Neural progenitor cell (in vitro differentiated cells): ENCODE measurements at places on chromosomes 3 and 15. TPM values are rescaled to one million over a fixed set of nuclear protein-coding genes. Genes with fewer than 3 reads are reported as not detected.

DNA sequence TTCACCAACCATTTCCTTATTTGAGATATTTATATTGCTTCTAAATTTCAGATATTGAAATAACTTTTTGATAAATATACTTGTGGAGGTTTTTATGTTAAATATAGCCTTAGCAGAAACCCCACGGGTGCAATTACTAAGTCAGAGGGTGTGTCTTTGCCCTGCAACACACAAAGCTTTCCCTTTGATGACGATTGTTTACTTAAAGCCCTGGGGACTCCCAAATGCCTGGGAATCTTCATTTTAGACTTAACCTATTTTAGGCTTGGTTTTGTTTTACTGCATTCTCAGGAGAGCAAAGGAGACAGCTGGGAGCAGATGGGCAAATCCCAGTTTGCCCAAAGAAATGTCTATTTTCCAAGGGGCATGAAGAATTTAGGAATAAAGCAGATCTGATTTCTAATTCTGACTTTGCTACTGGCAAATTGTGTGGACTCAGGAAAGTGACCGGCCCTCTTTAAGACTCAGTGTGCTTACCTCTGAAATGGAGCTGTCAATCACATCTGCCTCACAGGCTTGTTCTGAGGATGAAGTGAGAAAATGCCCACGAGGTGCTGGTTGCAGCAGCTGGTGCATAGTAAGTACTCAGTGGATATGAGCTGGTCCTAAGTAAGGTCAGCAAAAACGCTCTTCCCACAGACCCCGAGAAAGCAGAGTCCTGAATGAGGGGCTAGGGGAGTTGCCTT lies 49.3 kb upstream of the CA12 start:
- peaks cover 26% of the 10 kb centered on the region for H3K4me1 ChIP-seq
- no peak overlapping the region for H3K4me3 ChIP-seq
- no peak overlapping the region for H3K27ac ChIP-seq
- no peaks in the 10 kb centered on the region for H3K36me3 ChIP-seq
- no peaks in the 10 kb centered on the region for H3K27me3 ChIP-seq

DNA sequence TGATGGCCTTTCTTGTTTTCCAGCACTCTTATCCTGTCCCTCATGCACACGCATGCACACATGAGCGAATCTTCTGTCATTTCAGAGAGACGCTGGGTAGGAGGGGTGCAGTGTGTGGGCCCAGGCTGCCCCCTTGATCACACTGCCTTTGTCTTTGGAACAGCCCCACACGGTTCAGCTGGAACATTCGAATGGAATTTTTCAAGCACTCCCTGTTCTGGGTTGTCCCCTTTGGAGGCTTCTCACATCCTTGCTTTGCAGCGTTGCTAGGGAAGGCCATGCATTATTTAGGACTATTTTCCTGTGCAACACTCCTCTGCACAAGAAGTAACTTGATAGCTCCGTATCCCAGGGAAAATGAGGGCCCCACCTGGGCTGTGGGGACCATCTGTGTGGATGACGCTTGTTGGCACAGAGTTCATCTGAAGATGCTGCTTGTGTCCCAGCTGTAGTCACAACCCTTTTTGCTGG lies 78.4 kb downstream of the SPSB4 start:
- peaks cover 6% of the 10 kb centered on the region for H3K4me1 ChIP-seq
- no peak for DNase-seq
- no peak overlapping the region for H3K4me3 ChIP-seq

DNA sequence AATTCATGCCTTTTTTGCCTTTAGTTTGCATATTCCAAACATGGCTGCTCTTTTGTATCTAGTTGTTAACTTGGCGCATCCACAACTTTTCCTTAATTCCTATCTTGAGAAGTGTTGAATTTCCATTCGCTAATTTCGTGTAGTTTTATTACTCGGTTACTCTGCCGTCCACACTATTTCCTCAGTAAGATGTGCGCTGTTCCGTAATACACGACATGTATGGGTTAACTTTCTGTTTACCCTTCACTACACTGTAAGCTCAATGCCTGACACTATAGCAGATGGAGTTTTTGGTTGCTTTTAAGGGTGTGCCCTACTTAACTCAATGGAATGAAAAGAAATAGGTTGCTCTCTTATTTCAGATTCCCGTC lies 724 bp downstream of the RPSA start:
- H3K27ac ChIP-seq, result peak overlapping the region; percentile 53
- H3K4me3 ChIP-seq, result peak overlapping the region; percentile 74

- DNase-seq, result peak; percentile 20
- H3K36me3 ChIP-seq, result no peaks in the 10 kb centered on the region
- no peak overlapping the region for H3K27ac ChIP-seq
Observed at GRCh38 chr15:38705436-38706219, 141.0 kb upstream of the RASGRP1 start.

FAM98B gene
- total RNA-seq, result 16.3 and 31.4 TPM in 2 replicates

HTR3E gene
- not detected in 2 replicates for total RNA-seq

GRCh38 chr3:160622263-160623045 lies 54.5 kb upstream of the ARL14 start:
- H3K4me1 ChIP-seq, result no peaks in the 10 kb centered on the region
- H3K27me3 ChIP-seq, result no peaks in the 10 kb centered on the region
- no peak overlapping the region for H3K27ac ChIP-seq
- no peaks in the 10 kb centered on the region for H3K36me3 ChIP-seq
- no peak overlapping the region for H3K4me3 ChIP-seq

WDR93 gene
- total RNA-seq, result 0.51 and 0.62 TPM in 2 replicates

GOLGA8T gene
- not detected in 2 replicates for total RNA-seq
